Effector memory CD4-positive, alpha-beta T cell (primary cell): ENCODE measurements at places on chromosomes 16 and 17.

DNA sequence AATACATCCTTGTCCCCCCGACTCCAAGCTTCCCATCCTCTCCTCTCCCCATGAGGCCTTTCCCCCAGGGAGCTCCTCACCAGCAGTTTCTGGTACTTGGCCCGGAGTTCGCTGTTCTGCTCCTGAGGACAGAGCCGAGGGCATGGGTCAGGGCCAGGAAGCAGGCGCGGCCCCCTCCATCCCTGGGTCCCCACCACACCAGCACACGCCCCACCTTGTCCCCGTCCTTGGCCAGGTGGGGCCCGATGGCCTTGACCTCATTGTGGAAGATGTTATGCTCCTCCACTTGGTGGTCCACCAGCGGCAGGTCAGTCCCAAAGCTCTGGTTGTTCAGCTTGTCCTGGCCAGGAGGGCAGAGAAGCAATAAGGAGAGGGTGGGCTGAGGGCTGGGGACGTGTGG lies 36.2 kb downstream of the PPL start:
- no peak for DNase-seq

- DNase-seq, result no peak
Measured at GRCh38 chr17:44906010-44906646, 6.9 kb upstream of the EFTUD2 start.

DNA sequence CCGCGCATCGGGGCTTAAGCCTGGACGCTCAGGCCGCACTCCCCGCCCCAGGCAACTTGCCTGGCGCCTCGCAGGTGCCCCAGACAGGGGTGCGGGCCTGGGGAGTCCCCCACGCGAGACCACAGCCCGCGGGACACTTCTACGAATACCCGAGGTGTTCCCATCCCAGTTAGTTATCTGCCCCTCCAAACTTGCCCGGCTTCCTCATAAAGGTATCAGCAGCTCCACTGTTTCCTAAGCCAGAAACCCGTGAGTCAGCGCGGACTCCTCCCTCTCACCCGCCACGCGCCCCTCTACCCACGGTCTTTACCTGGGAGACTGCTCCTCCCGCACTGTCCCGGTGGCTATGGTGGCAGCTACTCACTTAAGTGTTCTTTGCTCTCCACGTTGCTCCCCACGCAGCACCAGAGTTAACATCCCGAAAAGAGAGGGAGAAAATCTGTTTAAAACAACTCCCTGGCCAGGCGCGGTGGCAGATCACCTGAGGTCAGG lies 1.0 kb upstream of the CREBBP start:
- DNase-seq, result no peak

DNA sequence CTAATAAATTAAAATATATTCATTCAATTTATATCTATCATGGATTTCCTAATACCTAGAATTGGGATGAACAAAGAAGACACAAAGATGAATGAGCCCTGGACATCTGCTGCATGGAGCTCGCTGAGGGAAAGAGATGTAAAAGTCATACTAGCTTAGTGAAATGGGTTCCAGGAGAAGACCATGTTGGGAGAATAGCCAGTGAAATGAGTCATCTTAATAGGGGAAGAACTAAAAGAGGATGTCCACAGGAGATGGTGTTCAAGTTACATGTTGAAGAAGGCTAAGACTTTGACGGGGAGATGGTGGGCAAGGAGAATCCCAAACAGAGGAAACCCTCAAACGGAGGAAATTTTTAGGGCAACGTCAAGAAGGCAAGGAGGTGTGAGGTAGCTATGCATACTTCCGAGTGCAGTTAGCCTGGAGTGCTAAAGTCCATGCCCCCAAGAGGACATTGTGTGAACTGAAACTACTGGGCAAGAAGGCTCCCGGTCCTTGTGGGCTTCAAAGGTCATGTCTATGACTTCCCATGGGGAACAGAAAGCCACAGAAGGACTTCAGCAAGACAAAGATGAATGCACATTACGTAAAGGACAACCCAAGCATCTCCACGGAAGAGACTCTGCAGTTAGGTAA lies 220.5 kb upstream of the CDH11 start:
- no peak for DNase-seq

DNA sequence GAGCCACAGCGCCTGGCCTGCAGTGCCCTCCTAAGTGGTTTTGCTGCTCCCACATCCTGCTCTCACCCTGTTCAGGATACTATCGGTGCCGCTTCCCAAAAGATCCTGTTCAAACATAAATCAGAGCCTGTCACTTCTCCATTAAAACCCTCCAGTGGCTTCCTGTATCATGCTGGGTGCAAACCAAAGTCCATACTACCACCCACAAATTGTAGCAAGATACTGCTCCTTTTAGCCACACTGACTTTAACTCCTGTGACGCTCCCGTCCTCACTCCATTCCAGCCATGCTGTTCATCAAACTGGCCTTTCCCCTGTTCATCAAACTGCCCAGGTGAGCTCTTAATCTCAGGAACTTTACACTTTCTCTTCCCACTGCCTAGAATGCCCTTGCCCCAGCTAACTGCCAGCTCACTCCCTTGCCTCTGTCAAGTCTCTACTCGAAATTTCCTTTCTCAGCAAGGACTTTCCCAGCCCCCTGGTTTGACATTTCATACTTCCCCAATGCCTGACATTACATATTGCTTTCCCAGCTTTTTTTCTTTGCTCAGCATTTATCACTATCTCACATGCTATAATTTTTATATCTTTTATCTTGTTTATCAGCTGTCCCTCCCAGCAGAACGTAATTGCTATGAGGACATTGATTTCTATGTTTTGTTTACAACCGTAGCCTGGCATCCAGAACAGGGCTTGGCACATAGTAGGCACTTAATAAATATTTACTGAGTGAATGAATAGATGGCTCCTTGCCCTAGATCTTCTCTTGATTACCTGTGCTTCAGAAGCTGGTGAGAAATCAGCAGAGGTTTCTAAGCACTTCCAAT lies 44.3 kb upstream of the SMURF2 start:
- DNase-seq, result no peak

DNA sequence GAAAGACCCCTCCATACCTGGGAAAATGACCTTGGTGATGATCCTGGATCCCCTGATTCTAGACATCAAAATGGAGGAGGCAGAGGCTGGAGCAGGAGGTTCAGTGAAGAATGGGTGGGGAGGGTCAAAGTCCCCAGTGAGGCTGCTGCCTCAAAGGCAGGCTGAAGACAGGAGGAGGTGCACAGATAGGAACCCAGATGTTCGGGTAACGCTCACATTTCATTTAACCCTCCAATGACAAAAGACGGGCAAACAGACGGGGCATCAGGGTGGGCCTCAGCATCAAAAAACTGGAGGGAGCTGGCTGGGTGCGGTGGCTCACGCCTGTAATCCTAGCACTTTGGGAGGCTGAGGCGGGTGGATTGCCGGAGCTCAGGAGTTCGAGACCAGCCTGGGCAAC lies at the start of gene ANKRD40CL:
Gene ANKRD40CL, minus strand, starts transcription at position 73 of the 400 bp plus-strand sequence. CDS start 605 bp downstream, outside the sequence.
- DNase-seq, result no peak

GRCh38 chr17:64128787-64129514 lies 993 bp downstream of the ERN1 start:
- no peak for DNase-seq

DNA sequence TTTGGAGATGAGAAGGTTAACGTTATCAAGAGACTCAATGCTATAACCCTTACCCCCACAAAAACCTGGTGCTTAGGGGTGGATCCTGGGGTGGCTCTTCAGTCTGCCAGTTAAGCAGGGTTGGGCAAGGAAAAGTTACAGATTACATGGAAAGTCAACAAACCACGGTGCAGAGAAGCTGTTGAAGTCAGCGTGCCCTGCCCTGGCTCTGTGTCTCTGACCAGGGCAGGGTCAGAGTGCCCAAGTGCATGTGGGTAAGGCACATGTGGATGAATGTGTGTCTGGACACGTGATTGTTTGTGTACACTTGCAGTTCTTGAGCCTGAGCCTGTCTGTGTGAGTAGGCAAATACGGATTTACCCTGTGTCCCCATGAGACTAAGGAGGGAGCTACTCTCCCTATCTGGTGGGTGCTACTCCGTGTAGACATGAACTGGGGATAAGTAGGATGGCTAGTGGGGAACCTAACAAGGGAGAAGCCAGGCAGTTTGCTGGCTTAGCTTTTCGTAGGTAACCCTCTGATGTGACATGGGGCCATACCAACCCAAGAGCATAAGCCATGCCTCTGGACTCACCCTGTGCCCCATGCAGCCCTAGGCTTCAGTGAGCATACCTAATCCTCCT lies 5.5 kb downstream of the IGFBP4 start:
- no peak for DNase-seq

DNA sequence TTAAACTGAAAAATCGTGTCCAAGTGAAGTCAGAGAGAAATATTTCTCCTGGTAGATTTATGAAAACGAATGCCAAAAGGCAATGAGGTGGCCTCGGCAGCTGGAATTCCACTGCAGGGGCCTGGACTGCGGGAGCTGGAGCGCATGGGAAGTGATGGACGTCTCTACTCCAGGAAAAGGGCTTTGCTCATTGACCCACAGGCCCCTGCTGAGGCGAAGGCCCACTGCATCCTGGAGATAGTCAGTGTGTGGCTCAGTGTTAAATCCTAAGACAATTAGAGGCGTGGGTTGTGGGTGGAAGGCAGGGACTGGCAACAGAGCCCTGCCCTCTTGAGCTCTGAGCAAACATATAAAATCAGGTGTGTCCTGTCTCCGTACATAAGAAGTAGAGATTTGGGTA lies 191.4 kb downstream of the SLC39A11 start:
- DNase-seq, result no peak

- no peak for DNase-seq
Measured at GRCh38 chr17:55833306-55833705, 82.5 kb downstream of the PCTP start.

DNA sequence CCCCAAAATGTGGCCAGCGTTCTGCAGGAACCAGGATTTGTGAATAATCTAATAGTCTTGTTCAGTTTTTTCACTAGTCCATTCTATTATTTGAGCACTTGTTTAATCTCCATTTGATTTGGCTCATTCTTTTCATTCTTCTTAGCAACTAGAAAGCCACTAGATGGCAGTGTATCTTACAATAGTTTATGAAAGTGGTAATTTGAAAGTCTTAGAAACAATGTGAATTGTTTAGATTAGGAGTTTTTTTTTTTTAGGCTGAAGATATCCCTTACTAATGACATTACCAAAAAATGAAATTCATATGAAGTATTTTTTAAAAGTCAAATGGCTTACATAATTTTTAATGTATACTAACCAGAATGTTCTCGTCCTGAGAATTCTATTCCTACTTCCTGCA lies 6.7 kb downstream of the ERI2 start:
- no peak for DNase-seq

DNA sequence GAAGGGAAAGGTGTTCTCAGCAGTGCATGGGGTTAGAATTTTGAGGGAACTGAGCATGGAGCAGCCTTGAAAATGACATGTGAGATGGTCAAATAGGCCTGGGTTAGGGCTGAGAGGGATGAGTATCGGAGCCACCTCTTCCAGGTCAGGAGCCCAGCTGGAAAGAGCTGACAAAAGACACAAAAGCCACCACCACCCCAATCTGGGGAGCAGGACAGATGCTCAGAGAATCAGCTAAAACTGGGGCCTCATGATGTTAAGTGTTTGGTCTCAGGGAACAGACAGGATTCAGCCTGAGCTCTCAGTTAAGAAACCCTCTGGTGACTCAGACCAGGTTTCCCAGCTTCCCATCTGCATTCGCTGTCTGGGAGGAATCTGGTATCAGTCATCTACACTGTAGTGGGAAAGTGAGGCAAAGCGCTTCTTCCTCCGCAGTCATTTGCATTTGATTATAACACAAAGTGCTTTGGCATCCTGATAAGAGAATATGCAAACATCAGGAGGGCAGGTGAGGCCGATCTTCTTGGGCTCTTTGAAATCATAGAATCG lies 2.6 kb downstream of the WNT9B start:
- no peak for DNase-seq

DNA sequence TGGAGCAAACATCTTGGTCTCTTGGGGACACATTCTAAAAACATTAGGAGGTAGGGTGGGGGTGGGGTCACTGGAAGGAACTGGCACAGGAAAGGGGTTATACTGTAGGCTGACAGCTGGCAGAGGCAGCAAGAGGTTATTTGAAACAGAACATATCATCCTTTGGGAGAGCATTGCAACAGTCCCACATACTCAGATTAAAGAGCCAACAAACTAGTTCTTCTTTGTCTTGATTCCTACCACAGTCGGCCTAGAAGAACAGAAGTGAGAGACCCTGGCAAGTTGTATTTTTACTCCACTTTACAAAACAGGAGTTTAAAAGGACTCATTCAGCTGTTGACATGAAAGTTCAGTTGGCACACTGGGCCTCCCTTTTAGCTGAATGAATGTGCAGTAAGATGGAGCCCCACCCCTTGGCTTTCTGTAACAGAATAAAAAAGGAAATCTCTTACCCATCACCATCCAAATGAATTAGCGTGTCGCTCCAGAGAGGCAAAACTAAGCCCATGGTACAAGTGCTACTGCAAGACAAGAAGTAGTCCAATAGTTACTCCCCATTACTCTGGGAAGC lies 54.6 kb upstream of the CORO6 start:
- no peak for DNase-seq

DNA sequence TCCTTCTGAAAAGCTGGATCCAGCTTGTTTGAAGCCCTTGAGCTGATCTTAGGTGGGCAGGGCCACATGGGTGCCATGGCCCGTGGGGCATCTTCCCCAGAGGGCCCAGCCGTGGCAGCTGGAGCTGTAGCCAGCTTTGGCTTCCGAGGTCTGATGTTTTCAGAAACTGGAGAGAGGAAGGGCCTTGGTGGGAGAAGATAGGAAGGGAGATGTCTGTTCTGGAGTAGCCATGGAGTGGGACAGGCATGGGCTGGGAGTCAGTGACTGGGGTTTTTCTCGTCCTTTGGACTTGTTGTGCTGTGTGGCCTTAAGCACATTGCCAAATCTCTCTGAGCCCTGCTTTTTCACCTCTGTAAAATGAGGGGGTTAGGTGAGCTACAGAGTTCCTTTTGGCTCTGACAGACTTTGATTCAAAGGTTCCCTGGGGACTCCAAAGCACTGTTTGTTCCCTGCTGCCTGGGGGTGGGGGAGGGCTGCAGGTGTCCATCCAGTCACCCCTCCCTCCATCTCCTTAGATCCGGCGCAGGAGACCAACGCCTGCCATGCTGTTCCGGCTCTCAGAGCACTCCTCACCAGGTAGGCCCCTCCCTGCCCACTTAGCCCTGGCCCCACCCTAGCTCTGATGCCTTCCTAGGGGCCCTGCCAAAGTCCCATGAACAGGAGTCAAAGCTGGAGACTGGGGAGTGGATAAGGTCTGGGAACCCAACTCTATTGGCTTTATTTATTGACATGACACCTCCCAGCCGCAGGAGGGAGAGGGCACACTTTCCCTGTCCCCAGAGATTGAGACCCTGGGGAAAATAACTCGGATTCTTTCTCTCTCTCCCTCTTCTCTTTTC lies 2.1 kb downstream of the PPP1R1B start:
- no peak for DNase-seq

- DNase-seq, result no peak
Measured at GRCh38 chr17:42894283-42895184, 6.1 kb upstream of the G6PC1 start.

DNA sequence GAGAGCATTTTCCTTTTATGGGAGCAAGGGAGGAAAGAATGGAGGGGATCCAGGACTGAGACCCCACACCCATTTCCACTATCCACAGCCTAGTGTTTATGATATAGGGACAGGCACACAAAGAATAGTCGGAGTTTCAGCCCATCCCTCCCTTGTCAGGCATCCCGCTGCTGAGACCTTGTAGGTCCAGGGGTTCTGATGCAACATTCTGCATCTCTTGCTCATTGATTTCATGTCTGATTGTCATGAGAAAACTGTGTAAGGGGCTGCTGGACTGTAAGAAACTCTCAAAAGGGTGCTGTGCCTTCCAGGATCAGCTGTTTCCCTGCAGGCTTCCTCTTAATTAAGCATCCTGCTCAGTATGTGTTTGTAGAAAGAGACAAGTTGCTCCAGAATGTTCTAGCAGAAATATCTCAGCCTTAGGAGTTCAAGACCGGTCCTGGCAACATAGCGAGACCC lies 5.3 kb upstream of the POLR3E start:
- no peak for DNase-seq
